HFFc6 (cell line): ENCODE measurements at places on chromosomes 3 and 15.

DNA sequence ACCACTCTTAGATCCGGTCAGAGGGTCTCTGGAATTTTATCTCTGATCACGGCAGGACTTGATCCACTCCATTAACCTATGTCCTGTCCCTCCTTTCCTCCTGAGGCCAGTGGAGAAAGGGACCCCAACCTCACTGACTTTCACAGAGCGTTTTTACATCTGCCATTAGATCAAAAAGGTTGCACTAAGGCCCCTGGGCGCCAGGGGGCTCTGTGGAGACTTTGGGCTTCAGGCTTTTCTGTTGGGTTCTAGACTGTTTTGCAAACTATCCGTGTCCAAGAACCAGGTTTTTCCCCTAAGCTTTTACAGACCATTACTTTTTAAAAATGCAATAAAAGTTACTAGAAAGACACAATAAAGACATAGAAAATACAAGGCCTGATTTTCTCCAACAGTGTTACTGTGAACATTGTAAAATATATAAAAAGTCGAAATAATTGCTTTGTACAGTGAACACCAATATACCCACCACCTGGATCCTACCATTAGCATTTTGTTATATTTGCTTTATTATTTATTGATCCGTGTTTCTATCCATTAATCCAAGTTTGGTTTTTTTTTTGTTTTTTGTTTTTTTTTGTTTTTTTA, 159.7 kb downstream of the POLR2M start:
- peak; percentile 12 for DNase-seq

- no peak for DNase-seq
These were observed 219.0 kb downstream of the LSAMP start for GRCh38 chr3:116226266-116226665.

DNA sequence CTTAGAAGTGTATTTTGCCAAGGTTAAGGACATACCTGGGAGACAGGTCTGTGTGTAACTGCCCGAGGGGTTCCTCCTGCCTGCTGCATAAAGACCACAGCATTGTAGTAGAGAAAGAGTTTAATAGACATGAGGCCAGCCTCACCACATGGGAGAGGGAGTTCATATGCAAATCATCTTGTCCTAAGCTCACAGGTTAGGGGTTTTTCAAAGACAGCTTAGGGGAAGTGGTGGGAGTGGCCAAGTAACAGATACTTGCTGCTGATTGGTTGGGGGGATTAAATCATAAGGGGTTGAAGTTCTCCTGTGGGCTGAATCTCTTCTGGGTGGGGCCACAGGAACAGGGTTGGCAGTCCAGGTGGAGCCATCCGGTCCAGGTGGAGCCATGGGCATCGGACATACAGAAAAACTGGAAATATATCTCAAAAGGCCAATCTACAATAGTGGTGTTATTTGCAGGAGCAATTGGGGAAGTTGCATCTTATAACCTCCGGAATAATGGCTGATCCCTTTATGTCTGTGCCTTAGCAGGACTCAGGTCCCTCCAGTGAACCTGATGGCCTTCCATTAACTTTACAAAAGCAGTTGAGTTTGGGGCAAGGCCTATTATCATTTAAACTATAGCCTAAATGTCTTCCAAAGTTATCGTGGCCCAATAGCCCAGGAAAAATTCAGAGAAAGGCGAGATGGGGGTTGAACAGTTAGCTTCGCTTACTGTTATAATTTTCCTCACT, 86.0 kb upstream of the MFGE8 start:
- no peak for DNase-seq

DNA sequence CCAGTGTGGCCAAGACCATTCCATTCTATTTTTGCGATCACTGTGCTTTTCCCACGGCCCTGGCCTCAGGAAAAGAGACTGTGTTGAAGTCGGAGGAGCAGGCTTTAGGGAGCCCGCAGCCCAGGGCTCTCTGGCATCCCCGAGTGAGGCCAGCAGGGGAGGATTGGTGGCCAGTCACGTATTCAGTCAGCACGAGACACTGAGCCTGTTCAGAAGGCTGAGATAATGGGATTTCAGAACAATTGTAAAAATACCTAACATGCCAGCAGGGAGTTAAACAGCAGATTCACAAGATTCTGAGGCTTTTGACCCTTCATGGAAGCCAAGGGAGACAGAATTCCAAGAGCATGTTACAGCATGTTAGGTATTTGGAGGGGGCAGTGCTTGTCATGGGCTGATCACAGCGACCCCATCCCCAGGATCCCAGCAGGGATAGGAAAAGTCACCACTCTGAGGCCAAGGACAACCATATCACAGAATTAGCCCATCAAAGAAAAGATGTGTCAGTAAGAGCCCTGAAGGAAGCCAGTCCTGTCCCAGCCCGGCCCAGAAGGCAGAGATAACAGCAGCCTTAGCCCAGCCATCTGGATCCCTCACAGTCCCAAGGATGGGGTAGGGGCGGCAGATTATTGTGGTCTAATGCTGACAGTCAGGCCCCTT, 40.6 kb downstream of the AMOTL2 start:
- DNase-seq, result peak; percentile 92

- no peak for DNase-seq
These were observed 212.0 kb downstream of the RORA start for GRCh38 chr15:61017109-61017508.

DNA sequence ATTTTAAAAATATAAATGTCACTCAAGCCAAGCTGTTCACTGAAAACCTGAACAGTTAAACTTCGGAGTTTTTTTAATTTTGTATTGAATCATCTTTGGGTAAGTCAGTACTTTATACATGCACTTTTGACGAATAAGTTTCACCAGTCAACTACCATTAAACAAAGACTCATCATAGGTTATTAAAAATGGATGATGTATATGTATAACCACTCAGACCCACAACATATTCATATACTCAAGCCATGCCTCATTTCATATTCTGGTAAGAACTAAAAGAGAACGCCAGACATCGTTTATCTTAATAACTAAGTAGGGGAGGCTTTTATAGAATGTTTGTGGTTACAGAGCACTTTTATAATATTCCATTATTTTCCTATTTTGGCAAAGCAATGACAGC, 18.3 kb downstream of the MSL2 start:
- DNase-seq, result no peak

DNA sequence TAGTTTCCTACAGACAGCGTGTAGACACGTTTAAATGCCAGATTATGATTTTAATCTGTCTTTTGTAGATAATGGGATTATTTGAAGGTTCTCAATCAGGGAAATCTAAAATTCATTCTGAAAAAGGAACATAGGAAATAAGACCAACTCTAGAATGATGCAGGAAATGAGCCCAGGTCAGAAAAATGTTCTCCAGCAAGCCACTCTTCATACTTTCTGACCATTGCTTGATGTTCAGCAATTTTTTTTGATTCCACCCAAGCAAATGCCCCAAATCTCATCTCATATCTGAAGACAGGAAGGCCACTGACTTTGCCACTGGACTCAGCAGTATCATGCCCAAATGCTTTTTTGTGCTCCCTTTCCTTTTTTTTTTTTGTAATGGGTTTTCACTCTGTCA, 373.4 kb downstream of the LPP start:
- no peak for DNase-seq

GRCh38 chr3:73624017-73624820, 522 bp downstream of the PDZRN3 start:
- peak; percentile 70 for DNase-seq

DNA sequence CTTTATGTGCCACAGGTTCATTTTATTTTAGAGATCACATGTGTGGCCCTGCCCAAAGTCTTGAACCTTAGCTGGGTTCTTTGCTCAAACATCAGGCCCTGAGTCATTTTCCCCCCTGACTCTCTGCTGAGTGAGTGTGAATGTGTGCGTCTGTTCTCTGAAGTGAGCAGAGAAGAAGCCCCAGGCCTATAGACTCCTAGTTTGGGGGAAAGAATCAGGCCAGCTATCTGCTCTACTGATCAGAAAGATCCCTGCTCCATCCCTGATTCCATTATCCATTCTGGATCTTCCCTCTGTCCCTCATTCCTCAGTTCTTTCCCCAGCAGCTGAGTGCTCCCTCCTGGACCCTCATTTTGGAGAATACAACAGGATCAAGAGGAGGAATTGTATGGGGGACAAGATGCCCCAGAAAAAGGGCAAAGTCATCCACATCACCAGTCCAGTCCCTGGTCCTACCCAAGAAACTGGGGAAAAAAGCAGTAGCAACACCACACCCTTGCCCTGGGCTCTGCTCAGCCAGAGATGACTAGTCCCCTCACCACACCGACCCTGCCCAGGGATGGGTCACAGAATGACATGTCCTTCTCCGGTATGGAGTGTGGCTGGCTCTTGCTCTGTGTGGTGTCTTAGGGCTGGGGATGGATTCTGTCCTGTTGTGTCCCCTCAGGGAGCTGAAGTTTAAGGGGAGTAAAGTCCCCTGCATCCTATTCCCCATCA, 3.2 kb downstream of the DUOX1 start:
- no peak for DNase-seq

- no peak for DNase-seq
These were observed 1.6 kb downstream of the BDH1 start for GRCh38 chr3:197554196-197554561.

GRCh38 chr3:8964436-8965370, 1.4 kb upstream of the RAD18 start:
- peak; percentile 84 for DNase-seq

- DNase-seq, result no peak
These were observed 73.4 kb downstream of the SMAD6 start for GRCh38 chr15:66775127-66776105.

GRCh38 chr15:58924327-58924726, 9.2 kb downstream of the SLTM start:
- DNase-seq, result no peak

GRCh38 chr3:45628746-45629145, 34.2 kb downstream of the LIMD1 start:
- DNase-seq, result no peak

GRCh38 chr3:158739661-158740060, 7.4 kb upstream of the RARRES1 start:
- no peak for DNase-seq

DNA sequence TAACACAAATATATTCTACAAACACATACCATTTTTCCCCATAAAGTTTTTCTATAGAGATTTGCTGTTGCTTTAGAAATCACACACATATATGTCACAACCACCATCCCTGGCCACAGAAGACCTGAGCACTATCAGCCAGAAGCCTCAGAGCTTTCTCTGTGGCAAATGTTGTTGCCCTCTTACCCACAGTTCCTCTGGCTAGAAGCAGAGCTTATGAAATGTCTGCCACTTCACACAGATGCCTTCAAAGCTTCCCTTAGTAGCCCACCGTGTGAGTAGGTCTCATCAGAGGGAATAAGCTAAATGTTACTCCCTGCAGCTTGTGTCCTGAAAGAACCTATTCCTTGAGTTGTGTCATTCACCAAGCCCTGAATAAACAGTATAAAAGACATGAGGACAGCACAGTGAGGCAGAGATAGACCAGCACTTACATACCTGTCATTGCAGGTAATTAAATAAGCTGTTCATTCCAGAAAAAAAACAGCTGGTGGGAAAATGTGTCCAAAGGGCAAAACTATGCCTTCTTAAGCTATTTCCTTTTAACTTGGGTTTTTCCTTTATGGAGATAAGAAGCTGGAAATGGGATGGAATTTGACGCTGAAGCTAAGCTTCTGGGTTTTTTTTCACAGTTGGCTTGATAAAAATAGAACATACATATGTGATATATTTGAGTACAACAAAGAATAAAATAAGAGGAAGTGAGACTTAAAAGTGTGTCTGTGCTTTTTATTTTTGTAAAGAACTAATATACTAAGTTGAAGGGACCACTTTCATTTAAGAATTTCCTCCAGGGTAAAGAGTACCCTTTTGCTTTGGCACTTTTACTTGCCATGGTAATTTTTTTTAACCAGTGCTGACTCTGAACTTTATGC, 391.4 kb downstream of the KCNH8 start:
- no peak for DNase-seq

DNA sequence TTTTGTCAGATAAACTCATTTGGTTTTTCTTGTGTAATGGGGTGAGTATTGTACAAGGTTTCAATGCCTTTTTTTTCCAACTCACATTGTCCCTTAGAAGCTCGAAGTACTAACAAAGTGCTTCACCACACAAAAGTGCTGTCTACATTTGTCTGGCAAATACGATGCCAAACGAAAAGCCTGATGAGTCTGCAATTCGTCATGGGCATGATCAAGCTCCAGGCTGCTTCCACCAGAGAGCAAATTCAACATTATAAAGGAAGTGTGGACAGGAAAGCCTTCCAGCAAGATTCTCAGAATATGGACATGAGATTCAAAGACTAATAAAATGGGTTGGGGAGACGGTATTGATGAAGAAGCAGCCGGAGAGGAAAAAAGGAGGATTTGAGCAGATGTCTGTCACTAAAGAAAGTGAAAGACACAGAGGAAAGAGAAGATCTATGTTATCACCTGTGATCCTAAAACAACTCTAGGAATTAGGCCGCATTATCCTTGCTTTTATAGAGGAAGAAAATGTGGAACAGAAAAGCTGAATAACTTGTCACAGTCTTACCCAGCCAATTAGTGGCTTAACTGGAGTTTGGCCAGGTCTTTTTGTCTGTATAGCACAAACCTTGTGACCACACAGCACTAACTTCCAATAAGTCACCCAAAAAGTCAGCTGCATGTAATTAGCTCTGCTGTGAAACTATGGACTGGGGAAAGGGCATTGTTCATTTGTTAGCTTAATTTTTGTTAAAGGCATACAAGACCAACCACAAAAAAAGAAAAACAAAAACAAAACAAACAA, 494.8 kb downstream of the FHIT start:
- DNase-seq, result peak; percentile 68

DNA sequence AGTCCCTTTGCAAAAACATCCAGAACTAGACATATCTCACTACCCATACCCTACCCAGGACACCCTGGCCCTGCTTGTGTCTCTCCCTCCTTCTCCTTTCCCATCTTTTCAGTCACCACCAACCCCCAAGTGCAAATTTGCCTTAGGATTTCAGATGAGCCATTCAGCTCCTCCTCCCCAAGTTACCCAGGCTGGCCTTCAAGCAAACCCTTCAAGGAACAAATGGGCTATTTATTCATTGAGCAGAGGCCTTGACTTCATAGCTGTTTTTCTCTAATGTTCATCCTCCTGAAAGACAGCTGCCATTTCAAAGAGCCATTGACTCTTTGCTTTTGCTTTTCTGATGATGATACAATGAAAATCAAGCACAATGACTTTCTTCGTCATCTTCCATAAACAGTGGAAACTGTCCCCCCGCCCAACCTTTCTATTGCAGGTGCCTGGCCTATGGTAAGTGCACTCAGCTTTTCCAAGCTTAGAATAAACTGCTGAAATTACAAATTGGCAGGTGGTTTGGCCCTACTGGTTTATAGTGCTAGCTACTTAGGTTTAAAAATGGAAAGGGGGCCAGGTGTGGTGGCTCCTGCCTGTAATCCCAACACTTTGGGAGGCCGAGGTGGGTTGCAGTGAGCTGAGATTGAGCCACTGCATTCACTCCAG, 26.1 kb upstream of the KLHL6 start:
- DNase-seq, result no peak

GRCh38 chr3:50359760-50360110, 414 bp upstream of the TMEM115 start:
- no peak for DNase-seq

GRCh38 chr3:172092658-172093057, 53.3 kb downstream of the FNDC3B start:
- no peak for DNase-seq
